Heart right ventricle (tissue), 16 donors: ENCODE measurements at places on chromosomes 7 and 10. TPM values are rescaled to one million over a fixed set of nuclear protein-coding genes. Genes with fewer than 3 reads are reported as not detected.

DNA sequence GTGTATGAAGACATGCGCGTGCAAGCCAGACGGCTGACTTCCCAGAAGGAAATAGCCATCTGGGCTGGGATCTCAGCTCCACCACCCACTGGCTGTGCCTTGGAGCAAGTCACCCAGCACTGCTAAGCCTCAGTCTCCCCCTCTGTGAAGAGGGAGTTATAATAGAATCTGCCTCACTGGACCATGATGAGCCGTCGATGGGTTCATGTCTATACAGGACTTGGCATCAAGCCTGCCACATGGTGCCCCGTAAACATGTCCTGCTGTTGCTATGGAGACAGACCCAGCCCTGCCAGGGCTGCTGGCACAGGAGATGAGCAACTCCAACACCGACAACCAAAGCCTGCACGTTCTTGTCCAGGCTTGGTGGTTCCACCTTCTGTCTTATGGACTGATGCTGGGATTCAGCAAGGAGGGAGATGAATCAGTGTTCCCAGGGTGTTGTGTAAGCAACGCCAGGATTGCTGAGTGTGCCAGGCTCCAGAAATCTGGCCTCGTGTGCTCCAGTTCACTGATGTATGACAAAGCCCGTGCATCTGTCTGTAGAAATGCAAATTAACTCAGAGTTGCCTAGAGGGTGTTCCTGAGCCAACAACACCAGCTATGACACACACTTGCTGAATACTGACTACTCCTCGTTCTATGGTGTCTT lies 5.6 kb downstream of the GPR15LG start:
- H3K4me3 ChIP-seq, result no peak overlapping the region
- H3K27me3 ChIP-seq, result peaks cover 19% of the 10 kb centered on the region
- DNase-seq, result no peak
- H3K27ac ChIP-seq, result no peak overlapping the region
- no peaks in the 10 kb centered on the region for H3K36me3 ChIP-seq

Gene SFRP5
- 1.1 TPM for total RNA-seq

DNA sequence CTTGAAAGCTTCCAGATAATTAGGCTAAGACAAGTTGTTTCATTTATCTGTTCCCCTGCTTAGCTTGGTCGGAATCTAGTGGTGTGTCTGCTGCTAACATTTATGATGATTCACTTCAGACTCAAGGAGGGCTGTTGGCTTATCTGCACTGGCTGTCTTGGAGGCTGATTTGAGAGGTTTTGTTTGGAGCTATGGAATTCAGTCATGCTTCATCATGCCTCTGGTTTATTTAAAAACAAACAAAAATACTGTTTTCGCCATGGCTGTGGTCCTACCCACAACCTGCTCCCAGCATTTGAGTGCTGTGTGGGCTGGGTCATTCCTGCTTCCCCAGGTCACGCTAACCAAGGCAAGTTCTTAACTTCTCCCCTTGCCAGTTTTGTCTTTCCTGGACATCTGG lies 11.7 kb upstream of the ARPC1B start:
- peaks cover 66% of the 10 kb centered on the region for H3K36me3 ChIP-seq
- no peaks in the 10 kb centered on the region for H3K27me3 ChIP-seq
- H3K27ac ChIP-seq, result no peak overlapping the region
- no peak for DNase-seq
- H3K4me3 ChIP-seq, result no peak overlapping the region

GRCh38 chr7:140225562-140226249 lies 48.9 kb upstream of the KDM7A start:
- H3K27me3 ChIP-seq, result peaks cover 5% of the 10 kb centered on the region
- DNase-seq, result no peak
- no peak overlapping the region for H3K27ac ChIP-seq
- peaks cover 9% of the 10 kb centered on the region for H3K4me1 ChIP-seq
- no peaks in the 10 kb centered on the region for H3K36me3 ChIP-seq

GRCh38 chr10:31808258-31809218 lies 120.1 kb downstream of the ARHGAP12 start:
- DNase-seq, result no peak
- H3K27ac ChIP-seq, result peak overlapping the region; percentile 77
- H3K4me3 ChIP-seq, result peak overlapping the region; percentile 34
- peaks cover 26% of the 10 kb centered on the region for H3K36me3 ChIP-seq
- H3K4me1 ChIP-seq, result peaks cover 16% of the 10 kb centered on the region
- H3K27me3 ChIP-seq, result no peaks in the 10 kb centered on the region

- no peaks in the 10 kb centered on the region for H3K27me3 ChIP-seq
- no peaks in the 10 kb centered on the region for H3K36me3 ChIP-seq
- H3K4me3 ChIP-seq, result no peak overlapping the region
- DNase-seq, result no peak
Measured at GRCh38 chr10:73886661-73887293, 12.4 kb upstream of the CAMK2G start.
